ENCODE measurements at places on chromosomes 7 and 10.

DNA sequence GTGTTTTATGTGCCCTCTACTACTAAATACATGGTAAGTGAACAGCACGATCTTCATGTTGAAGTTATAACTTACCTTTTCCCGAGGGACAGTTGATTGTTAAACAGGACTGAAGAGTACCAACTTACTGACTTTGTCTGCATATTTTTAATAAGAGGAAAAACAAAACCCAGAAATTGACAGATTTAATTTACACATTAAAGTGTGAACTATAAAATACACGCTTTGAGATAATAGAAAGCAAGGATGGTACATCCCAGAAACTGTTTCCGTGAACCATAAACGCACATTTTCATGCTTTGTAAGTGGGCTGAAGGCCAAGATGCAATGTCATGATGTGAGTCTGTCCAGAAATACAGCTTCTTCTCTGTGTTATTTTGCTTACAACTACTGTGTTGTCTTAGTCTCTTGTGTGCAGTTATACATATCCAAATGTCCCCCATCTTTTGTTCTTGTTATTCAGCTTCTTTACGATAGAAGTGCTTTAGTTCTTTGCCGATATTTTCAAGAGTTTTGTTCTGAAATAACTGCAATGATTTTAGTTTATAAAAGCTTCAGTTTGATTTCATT lies 190.1 kb downstream of the MLLT10 start:
- no peak for DNase-seq

DNA sequence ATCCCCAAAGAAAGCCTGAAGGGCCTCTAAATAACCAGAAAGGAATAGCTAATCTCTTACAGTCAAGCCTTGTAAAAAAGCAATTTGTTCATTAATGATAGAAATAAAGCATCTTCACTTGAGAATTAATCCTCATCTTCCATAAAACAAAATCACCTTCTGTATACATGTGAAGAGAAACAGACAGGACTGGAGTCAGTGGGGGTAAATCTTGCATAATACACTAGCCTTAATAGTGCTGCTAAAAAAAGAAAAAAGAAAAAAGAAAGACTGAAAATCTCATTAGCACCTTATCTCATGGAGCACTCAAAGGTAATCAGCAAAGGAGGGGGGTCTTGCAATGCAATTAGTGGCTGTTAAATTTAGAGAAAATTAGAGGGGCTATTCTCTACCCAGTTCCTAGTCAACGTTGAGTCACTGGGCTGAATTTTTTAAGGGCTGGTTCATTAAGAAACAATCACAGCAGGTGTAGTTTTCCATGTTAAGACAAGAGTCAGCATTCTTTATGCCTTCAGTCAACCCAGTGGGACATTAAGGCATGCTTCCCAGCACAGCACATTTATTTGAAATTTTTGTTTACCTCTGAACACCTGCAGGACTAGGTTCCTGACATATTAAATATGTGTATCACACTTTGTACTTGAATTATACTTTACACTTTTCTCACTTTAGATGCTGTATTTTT lies 1455.7 kb upstream of the CELF2 start:
- DNase-seq, result no peak

DNA sequence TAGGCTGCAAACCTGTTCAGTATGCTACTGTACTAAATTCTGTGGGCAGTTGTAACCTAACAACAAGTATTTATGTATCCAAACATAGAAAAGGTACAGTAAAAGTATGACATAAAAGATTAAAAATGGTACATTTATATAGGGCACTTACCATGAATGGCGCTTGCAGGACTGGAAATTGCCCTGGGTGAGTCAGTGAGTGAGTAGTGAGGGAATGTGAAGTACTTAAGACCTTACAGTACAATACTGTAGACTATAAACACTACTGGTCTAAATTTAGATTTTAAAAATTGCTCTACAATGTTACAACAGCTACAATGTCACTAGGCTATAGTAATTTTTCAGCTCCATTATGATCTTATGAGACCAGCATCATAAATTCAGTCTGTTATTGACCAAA lies 146.0 kb upstream of the GNAI1 start:
- DNase-seq, result no peak

DNA sequence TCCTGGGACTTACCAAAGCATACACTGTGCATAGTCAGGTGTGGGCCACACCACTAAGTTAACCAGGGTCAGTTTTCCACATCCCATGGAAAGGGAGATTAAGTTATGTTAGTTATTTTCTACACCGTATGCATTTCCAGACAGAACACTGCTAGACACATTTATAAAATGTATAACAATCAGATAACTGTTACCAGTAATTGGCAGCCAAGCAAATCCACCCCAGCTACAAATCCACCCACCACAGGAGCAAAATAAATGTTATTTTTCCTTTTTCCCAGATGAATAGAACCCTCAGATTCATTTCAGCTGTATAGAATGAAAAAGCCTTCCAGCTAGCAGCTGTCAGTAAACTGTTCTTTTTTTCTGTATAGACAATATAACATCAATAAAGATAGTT lies 256.9 kb upstream of the FZD1 start:
- no peak for DNase-seq

- DNase-seq, result no peak
Measured at GRCh38 chr10:7040681-7041080, 370.2 kb downstream of the SFMBT2 start.

DNA sequence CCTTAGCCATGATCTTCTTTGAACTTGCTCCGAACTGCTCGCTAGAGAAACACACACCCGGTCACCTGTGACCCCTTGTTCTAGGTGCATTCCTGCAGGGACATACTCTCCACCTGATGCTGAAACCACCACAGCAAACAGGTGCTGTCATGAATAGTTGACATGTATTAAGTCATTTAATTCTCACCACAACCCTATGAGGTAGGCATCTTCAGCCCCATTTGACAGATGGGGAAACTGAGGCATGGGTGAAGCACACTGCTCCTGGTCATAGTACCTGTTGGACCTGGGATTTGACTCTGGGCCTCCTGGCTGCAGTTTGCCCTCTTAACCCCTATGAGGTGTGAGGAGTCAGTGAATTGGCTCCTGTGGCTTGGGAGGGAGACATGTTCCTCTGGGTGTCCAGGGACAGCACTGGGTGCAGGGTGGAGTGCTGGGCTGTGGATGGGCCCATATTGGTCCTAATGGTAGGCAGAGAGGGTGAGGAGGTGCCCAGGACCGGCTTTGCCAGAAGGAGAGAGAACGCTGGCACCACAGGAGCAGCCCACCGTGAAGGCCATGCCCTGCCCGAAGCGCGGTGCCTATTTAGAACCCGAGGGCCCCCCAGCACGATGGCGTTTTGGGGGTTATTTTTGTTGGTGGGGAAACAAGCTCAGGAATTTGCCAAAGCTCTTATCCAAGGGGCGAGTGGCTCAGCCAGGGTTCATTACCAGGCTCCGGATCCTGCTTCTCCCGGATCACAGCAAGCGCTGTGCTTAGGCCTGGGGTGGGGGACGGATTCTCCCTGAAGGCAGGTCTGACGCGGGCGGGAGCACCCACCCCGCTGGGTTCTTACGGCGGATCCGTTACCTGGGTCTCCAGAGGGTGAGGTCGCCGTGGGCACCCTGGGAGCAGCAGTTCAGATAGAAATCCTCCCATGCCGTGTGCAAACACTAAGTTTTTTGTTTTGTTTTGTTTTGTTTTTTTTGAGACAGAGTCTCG lies 52.3 kb downstream of the GLRX3 start:
- no peak for DNase-seq

GRCh38 chr7:151080067-151080521 lies 515 bp downstream of the FASTK start:
- DNase-seq, result no peak

DNA sequence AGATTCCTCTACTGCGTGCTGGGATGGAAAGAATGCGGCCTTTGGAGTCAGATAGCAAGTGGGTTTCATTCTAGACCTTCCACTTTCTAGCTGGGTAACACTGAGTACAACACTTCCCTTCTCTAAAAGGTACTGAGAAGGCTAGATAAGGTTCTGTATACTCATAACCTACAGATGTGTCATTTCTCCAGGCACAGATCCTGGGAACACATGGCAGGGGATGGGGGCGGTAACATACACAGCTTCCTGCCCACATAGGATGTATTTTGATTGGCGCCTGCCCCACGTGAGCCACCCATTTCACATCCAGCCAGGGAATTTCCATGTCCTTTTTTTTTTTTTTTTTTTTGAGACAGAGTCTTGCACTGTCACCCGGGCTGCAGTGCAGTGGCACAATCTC lies 31.8 kb downstream of the KLRG2 start:
- no peak for DNase-seq

Measured in neural crest cell (in vitro differentiated cells).